Substantia nigra (tissue), 51 donors: ENCODE measurements at places on chromosomes 13 and 19.
A peak's percentile ranks its signal among the peaks of the same experiment; 100 is the strongest.

GRCh38 chr13:45595965-45596364, 19.6 kb downstream of the ERICH6B start:
- no peak for DNase-seq

DNA sequence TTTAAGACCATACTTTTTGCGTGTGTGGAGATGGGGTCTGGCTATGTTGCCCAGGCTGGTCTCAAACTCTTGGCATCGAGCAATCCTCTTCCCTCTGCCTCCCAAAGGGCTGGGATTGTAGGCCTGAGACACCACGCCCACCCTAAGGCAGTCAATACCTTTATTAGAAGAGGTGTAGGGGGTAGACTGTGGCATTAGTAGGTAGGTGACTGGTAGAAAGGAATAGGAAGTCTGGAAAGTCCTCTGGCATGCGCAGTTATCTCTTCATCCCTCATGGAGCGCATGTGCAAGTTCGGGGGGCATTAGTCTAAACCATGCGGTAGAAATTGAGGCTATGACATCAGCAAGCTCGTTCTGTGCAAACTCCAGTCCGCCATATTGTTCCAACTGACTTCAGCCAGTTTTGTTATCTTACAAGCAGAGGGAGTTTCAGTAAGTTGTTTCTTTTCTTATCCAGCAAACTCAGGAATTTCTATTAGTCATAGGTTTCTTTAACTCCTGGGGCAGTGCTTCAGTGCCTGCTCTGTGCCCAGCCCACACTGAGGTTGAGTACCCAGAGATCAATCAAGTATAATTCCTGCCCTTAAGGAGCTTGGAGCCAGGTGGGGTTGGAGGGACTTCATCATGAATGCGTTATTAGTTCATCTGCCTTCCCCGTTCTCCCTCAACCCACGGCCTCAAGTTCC, 7.3 kb upstream of the RANBP3 start:
- DNase-seq = no peak

GRCh38 chr13:98487522-98487921, 89.4 kb downstream of the STK24 start:
- no peak for DNase-seq

- DNase-seq = no peak
These were observed 4.9 kb upstream of the NWD1 start for GRCh38 chr19:16714702-16715287.

GRCh38 chr19:28883241-28883693, 329.7 kb downstream of the UQCRFS1 start:
- DNase-seq = peak; percentile 41

DNA sequence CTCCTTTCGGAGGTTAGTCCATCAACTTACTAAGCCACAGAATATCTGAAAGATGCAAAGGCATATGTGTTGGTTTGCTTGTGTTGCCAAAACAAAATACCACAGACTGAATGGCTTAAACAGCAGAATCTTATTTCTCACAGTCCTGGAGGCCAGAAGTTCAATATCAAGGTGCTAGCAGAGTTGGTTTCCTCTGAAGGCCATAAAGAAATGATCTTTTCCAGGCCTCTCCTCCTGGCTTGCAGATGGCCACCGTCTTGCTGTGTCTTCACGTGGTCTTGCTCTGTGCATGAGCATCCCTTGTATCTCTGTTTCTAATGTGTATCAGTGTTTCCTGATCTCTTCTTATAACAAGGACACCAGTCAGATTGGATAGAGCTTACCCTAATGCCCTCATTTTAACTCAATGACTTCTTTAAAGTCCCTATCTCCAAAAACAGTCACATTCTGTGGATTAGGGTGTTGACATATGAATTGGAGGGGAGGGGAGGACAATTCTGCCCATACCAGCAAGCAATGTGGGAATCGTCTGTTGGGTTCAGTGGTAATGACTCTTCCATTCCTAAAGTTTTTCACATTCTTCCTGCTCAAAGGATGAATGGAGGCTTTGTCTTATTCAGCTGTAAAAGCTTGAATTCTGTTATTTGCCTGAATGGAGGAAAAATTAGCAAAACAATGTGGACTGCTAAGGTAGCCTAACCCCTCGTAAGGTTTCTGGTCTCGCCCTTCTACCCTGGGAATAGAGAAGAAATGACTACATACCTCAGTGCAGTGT, 715.7 kb downstream of the DIAPH3 start:
- DNase-seq = no peak

DNA sequence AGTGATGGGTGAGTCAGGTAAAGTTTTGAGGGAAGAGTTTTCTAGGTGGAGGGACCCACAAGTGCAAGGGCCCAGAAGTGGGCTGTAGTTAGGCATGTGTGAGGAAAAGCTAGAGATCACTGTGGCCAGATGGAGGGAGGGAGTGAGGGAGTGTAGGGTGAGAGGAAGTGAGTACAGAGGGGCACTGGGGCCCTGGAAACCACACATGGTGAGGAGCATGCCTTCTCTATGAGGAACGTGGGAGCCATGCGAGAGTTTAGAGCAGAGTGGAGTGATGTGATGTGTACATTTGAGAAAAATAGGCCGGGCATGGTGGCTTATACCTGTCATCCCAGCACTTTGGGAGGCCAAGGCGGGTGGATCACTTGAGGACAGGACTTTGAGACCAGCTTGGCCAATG, 14.7 kb upstream of the SHKBP1 start:
- no peak for DNase-seq

GRCh38 chr19:50833117-50833801, at the start of gene KLK15:
KLK15 (minus strand) TSS chr19:50833574; CDS start chr19:50831492, 2,082 bp downstream.
- no peak for DNase-seq

DNA sequence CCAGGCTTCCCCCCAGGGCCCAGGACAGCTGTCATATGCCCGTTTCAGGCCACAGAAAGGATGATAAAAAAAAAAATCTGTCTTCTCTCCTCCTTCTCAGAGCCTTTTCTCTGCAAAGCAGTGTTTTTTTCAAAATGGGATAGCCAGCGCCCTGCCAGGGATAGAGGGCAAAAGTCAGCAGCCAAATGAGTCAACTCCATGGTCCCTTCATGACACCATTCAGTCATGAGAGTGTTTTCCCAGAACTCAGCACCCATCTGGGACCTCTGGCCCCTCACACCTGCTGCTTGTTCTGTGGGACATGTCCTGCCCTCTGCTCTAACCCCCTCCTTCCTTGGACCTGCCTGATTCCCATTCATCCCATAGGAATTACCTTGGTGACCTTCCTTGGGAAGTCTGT, 95.0 kb downstream of the CYSLTR2 start:
- DNase-seq = no peak

- DNase-seq = no peak
These were observed at the start of gene FXYD5 for GRCh38 chr19:35154525-35155406. FXYD5 (plus strand) TSS chr19:35154735; CDS start chr19:35155551, 816 bp downstream.

DNA sequence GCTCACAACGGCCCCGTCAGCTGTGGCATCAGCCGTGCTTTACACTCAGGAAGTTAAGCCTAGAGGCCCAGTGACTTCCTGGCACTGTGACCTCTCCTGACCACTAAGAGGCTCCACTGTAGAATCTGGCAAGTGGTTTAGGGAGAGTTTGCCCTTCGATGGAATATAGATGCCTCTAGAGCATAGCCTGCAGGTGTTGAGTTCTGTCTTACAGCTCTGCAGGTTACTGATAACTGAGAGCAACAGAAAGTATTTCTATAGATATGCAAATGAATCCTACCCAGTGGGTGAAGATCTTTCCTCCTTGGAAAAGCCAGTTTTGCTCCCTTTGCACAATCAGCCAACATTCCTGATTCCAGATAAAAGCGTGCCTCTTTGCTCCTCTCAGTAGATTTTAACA, 35.8 kb downstream of the ATP12A start:
- DNase-seq = no peak

GRCh38 chr13:46071590-46072249, 19.2 kb upstream of the ZC3H13 start:
- DNase-seq = no peak

DNA sequence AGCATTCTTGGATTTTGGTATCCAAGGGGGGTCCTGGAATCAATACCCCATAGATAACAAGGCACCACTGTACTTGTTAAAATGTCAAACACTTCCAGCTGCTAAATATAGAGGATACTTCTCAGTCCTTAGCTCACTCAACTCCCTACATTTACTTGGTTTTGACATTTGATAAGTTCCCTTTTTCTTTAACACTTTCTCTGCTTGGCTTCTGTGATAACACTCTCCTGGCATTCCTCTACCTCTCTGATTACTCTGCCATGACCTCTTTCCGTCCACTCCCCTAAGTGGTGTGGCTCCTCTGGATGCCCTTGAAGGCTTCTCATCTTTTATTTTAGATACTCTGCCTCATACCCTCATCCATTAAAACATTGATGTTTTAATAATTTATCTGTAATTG, 65.2 kb downstream of the MICU2 start:
- DNase-seq = no peak

GRCh38 chr19:42122691-42123607, 9.3 kb downstream of the POU2F2 start:
- no peak for DNase-seq

- no peak for DNase-seq
These were observed 29.2 kb downstream of the CSNK1G2 start for GRCh38 chr19:1970003-1970805.

DNA sequence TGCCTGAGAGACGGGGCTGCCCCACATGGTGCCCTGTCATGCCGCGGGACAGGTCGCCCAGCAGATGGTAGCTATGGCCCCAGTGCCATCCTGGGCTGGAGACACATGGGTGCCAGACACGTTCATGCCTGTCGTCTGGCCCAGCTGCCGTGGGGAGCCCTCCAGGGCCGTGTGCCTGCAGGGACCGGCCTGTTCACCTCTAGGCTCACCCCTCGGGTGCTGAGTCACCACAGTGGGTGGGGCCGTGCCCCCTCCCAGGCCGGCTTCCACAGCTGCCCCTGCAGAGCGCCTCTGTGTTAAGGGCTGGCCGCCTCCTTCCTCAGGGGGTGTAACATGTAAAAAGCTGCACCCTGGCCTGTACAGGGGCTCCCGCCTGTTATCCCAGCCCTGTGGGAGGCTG, 36.1 kb downstream of the CSNK1G2 start:
- DNase-seq = no peak

GRCh38 chr13:67635754-67636153, 405.6 kb upstream of the PCDH9 start:
- DNase-seq = no peak

DNA sequence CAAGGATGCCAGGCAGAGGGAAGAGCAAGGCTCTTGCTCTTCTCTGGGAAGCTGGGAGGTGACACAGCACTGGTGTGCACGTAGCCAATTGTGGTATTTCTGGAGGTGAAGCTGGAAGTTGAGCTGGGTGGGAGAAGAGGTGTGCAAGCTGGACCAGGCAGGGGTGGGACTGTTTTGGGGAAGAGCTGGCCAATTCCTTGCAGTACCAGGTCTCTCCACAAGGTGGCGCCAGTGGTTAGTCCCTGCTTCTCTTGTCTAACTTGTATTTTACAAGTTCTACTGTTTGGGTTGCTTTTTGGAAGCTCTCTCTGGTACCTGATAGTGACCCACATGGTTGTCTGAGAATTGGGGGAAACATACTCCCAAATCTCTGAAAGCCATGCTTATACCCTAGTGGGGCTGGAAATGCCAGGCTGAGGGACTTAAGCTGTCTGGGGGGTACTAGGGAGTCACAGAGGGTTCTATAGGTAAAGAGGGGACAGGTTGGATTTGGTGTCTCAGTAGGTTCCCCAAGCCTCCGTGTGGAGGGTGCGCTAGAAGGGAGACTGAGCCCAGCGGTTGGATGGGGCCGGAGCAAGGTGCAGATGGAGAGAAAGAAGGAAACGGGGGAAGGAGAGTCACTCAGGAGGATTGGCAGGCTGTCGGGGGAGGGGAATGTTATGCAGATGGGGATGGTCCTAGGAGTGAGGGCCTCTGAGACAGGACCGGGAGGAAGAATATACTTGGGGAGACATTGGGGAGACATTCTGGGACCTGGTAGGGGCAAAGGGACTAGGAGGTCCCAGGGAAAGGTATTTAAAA, 3.0 kb downstream of the HPN start:
- peak; percentile 78 for DNase-seq

GRCh38 chr13:46615888-46616531, 63.0 kb downstream of the LRCH1 start:
- no peak for DNase-seq

DNA sequence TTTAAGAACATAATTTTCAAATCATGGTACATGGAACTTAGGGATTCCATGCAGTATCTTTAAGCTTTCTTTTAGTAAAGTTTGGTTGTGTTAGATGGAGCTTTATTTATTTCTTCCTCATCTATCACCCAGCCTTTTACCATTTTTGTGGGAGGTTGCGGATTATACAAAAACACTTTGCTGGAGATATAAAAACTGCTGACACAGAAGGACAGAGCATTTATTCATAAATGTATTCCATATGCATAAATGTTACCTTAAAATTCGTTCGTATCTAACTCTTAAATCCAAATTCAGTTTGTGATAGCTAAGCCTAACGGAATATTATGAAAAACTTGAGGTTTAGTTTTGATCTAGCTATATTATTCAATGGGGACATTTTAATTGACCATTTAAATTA, 143.3 kb downstream of the TDRD3 start:
- DNase-seq = no peak

- DNase-seq = no peak
These were observed 3.4 kb downstream of the MBNL2 start for GRCh38 chr13:97225533-97225932.

DNA sequence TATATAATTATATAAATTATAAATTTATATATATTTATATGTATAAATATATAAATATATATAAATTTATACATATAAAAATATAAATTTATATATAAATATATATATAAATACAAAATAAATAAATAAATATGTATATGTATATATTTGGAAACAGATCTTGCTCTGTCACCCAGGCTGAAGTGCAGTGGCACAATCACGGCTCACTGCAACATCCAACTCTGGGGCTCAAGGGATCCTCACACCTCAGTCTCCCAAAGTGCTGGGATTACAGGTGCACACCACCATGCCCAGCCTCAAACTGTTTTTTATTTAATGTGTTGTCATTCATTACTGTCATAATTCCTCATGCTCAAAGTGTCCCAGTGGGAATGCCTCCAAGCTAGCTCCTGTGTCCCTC, 25.2 kb upstream of the PDCD5 start:
- no peak for DNase-seq

GRCh38 chr13:77989281-77989680, 70.7 kb upstream of the EDNRB start:
- DNase-seq = no peak

GRCh38 chr19:51179256-51179655, 37.2 kb downstream of the SIGLEC7 start:
- DNase-seq = no peak

DNA sequence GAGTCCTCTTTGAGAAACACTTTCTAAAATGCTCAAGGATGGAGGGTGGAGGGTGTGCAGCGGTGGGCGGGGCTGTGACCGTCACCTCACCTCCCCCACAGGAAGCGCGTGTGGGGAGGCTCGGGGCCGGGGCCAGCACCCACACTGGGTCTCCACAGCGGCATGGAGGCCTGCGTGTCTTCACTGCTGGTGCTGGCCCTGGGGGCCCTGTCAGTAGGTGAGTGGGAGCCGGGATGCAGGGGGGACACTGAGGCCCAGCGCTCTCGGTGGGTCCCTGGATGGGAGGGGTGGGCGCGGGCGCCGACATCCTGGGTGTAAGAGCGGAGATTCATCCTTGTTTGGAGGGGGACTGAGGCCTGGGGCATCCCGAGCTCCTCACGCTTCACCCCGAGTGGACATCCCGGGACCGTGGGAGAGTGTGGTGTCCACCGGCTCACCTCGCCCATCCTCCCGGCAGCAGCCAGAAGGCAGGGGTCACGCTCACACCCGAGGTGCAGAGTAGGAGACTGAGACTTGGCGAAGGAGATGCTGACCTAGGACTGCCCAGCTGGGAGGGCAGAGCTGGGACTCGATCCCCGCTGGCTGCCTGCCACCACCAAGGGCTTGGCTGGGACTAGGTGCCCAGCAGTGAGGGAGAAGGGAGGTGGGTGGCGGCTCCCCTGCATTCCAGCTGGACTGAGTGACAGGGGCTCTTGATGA, at the start of gene GZMM:
Gene GZMM (plus strand): TSS at position 144 of the 699 bp plus-strand sequence. CDS start 19 bp downstream, at position 163.
- DNase-seq = no peak
